ENCODE measurements at places on chromosomes 2 and 18.

GRCh38 chr2:122707224-122707824, 951.9 kb downstream of the TSN start:
- no peak for DNase-seq

GRCh38 chr2:73700661-73701447, 36.3 kb downstream of the TPRKB start:
- DNase-seq, result no peak

DNA sequence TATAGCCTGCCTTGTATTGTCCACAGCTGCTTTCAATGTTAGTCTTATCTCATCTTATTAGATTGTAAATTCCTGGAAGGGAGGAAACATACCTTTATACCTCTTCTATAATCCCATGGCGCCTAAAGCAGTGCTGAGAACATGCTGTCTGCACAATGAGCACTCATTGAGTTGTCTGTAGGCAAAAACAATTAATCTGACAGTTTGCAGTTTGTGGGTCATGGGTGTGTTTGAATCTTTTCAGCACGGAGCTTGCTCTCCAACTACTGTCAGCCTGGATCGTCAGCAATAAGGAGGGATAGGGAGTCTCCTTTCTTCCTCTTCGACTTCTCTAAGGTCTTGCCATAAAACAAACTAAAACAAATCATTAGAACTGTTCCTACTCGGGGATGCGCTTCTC, 26.5 kb upstream of the GREB1L start:
- no peak for DNase-seq

DNA sequence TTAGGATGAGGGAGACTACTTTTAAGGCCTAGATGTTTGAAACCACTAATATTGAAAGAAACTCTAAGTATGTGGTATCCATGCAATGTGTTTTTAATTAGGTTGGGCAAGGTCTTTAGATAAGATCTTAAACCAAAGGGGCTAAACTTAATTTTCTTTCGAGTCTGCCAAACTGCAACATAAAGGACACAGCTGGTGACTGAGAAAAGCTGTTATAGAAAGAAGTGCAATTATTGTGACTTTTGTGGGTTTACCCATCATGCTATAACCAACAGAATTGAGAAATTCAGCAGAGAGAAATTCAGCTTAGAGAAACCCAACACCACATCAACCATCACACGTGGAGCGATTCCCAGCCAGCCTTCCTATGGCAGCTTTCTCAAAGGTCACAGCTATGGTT, 119.5 kb upstream of the LMAN1 start:
- DNase-seq, result no peak

- DNase-seq, result no peak
These were observed 42.3 kb downstream of the TRABD2A start for GRCh38 chr2:84838434-84839145.

DNA sequence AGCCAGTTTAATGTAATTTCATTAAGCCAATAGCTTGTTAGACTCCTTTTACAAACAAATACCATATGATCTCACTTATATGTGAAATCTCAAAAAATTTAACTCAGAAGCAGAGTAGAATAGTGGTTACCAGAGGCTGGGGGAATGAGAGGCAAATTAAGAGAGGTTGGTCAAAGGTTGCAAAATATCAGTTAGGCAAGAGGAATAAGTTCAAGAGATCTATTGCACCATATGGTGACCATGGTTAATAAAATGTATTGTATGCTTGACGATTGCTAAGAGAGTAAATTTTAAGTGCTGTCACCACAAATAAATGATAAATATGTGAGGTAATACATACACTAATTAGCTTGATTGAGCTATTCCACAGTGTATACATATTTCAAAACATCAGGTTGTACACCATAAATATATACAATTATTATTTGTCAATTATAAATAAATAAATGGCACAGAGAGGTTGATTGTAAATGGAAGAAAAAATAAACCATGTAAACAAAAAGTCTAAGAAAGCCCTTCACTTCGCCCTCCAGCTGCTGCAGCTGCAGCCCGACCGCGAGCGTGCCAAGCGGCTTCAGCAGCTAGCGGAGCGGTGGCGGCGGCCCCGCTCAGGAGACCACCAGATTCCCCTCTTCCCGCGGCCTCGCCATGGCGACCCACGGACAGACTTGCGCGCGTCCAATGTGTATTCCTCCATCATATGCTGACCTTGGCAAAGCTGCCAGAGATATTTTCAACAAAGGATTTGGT, 23.0 kb upstream of the ACTR2 start:
- no peak for DNase-seq

DNA sequence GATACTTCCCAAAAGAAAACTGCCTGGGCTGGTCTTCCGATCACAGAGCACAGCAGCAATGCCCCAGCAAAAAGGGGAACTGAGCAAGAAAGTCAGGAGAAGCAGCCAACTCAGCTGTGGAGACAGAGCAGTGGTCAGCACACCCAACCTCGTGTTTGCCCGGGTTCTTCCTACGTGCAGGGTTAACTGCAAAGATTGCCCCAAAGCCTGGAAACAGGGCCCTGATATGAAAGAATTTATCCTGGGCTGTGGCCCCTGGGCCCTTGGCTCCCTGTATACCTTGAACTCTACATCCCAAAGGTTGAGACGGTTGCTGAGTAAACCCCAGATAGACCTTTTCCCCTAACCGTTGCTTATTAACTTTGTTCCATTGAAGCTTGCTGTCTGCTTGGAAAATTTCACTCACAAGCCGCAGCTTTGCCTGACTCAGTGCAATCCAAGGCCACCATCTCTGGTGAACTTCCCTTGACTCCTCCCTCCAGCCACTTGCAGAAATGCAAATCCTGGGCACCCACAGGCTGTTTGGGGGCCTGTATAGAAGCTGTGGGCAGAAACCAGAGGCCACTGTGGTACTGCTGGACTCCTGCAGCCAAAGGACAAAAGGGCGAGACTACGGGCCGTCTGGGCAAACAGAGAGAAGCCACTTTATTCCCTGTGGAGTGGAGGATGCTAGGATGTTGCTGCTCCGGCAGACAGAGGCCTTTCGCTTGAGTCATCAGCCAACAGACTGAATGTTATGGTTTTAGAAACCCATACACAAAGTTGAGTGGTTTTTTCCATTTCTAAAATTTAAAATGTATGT, 18.2 kb downstream of the NRP2 start:
- DNase-seq, result peak; percentile 53

DNA sequence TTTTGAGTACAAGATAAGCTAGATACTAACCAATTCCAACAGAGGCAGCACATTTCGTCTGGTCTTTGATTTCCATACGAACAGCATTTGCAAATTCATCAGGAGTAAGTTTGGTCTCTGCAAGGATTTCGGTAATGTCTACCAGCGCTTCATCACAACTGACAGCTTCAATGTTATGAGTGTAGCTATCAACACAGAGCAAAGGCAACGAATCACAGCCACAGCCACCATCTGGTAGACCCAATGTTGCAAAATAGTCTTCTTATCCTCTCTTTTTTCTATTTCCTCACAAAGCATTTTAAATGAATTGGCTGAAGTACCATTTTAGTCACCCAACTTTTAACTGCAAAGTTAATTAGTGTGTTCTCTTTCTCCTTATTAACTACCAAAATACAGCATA, 68.3 kb downstream of the REV1 start:
- DNase-seq, result no peak

GRCh38 chr2:65016789-65017188, 27.6 kb downstream of the SLC1A4 start:
- no peak for DNase-seq

GRCh38 chr18:55861266-55861665, 273.3 kb upstream of the TCF4 start:
- DNase-seq, result no peak

DNA sequence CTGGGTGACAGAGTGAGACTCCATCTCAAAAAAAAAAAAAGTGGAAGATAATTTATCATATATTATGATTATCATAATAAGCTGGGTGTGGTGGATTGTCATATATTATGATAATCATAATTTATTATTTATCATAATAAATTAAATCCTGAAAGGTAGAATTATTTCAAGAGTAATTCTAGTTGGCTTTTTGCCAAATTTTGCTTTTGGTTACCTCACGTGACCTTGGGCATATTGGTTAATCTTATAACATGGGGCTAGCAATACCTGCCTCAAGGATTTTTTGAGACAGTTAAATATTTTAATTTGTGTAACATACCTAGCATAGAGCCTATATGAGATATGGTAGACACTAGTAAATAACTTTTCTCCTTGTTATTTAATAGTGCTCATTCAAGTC, 111.3 kb upstream of the TTC27 start:
- DNase-seq, result no peak

DNA sequence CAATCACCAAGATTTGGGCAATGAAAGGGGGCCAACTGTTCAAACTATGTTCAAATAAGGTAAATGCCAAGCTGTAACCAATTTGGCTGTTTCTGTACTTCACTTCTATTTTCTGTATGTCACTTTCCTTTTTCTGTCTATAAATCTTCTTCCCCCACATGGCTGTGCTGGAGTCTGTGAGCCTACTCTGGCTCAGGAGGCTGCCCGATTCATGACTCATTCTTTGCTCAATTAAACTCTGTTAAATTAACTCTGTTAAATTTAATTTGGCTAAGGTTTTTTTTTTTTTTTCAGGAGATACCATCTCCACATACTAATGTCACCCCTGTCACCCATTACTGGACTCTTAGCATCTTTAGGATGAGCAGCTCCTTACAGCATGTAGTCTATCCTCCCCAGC, 178.8 kb upstream of the TWIST2 start:
- no peak for DNase-seq

DNA sequence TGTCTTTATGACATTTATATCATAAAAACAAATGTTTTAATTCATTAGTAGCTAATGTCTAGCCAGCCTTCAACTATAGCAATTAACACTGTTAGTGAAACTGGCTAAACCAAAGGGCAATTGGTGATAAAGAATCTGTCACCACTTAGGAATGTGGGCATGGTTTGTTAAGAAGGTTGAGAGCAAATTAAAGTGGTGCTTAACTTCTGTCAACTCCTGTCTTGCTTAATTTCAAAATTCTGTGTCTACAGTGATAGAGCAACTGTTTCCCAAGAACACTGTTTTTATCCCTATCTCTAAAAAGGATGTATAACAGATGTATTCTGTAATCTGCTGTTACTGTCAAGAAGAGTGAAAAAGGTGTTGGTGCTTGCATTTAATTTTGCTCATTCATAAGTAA, 36.5 kb downstream of the CFAP36 start:
- peak; percentile 8 for DNase-seq

Data from GM04504 (cell line).